ENCODE measurements at places on chromosomes 5 and 9.
A peak's percentile ranks its signal among the peaks of the same experiment; 100 is the strongest.

DNA sequence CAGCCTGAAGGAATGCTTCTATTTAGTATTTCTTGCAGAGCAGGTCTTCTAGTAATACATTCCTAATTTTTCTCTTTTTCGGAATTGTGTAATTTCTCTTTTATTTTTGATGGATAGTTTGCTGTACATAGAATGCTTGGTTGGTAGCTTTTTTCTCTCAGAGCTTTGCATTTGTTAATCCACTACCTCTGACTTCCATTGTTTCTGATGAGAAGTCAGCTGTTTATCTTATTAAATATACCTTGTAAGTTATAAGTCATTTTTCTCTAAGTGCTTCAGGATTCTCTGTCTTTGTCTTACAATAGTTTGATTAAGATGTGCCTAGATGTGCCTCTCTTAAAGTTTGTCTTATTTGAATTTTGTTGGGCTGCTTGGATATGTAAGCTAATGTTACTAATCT lies 101.9 kb downstream of the HTR1A start:
- no peak for DNase-seq

DNA sequence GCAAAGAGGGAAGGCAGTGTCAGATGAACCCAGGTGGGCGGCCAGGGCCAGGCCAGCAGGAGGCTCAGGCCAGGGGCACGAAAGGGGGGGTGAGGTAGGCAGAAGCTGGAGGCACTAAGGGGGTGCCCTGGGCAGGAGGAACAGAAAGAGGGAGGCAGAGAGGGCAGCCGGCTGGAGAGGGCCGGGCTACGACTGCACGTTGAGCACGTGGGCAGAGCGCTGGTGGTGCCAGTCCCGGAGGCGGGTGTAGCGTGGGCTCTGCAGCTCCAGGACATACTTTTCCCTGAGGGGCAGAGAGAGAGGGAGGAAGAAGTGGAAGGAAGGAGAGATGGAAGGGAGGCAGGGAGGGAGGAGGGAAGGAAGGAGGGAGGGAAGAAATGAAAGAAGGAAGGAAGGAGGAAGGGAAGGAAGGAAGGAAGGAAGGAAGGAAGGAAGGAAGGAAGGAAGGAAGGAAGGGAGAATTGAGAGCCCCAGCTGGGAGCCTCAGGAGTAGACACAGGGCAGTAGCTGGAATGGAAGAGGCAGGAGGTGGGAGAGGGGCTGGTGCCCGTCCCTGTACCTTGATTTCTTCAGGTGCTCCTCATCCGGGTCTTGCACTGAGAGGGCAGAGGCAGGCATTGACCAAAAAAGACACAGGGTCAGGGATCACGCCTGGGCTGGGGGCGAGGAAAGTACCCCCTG lies 7.0 kb downstream of the PDLIM7 start:
- DNase-seq = no peak

- DNase-seq = peak; percentile 58
Measured at GRCh38 chr9:109908459-109909390, 128.7 kb downstream of the PALM2AKAP2 start.

- DNase-seq = no peak
Measured at GRCh38 chr5:92505925-92506324, 1075.1 kb downstream of the NR2F1-AS1 start.

GRCh38 chr5:59721741-59722140 lies 171.8 kb downstream of the PDE4D start:
- DNase-seq = no peak

GRCh38 chr5:157541447-157542118 lies 34.0 kb downstream of the ADAM19 start:
- no peak for DNase-seq
